NK-92 treated with Interleukin-12 subunit alpha and Interleukin-12 subunit beta, amount 100 ng/mL, for 24 hours (cell line): ENCODE measurements at places on chromosomes 2 and 18.

- no peak for DNase-seq
These were observed 281.3 kb downstream of the STK39 start for GRCh38 chr2:167965907-167966761.

GRCh38 chr18:67951137-67951536 is 434.6 kb upstream of the DSEL start:
- DNase-seq = no peak

DNA sequence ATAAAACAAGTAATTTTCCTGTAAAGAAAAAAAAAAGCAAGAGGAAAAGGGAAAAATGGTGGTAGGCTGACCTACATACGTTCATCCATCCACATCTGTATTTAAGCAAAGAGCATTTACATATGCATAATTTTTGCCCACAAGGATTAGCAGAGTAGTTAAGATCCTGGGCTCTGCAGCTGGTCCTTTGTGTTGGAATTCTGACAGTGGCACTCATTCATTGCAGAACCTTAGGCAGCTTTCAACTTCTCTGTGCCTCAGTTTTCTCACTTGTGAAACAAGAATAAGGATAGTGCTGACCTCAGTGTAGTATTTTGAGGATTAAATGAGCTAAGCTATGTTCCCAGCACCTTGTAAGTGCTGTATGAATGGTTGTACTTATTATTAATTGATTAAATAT is 211.3 kb downstream of the ARL4C start:
- no peak for DNase-seq

DNA sequence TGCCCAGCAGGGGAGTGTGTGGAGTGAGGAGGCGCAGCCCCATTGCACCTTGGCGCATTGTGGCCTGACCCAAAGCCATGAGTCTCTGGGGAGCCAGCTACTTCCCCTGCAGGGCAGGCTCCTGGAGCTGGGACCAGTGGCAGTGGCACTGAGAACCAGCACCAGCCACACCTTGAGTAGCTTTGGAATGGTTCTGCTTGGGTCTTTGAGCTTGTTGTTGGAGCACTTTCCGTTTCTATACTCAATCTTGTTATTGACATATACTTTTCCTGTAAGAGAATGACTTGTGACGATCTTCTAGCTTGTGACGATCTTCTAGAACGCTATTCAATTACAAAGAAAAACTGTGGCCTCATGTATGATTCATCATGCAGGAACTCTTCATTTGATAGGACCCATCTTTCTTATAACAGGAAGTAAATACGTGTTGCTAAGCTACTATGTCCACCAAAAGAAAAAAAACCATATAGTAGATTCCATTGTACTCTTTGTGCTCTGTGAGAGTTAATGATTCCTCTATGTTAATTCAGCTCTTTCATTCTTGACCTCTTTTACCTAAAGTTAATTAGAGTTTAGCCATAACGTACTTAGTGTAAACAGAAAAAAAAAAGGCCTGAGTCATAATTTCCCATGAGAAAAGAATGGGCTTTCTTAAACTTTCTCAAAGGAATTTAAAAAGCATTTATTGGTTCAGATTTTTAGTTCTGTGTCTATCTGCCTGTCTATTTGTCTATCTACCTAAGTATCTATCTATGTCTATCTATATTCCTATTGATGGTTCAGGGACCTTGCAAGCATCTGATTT is 113.1 kb downstream of the GATA6 start:
- DNase-seq = no peak

DNA sequence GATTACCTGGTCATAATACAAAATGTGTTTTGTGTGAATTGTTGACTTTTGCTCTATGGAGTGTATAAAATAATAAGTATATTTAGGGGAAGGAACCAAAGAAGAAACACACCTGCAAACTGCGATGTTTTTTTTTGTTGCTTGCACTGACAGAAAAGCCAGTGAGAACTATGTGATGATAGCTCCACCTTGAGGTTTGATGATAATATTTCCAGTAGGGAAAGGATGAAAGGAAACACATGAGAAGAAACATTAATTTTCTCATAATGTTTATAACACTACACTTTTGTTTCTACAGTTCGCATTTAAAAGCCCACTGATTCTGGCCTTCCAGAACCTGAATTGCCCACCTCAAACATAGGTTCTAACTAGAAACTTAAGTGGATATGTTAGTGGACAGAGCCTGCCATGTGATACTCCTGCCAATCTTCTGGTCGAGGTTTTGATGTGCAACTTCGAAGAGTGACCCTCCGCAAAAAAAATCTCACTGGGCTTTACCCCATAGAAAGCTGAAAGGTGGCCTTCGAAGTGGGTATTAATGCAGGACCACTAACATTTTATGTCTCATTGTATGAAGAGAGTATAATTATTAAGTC is 476.4 kb upstream of the SPHKAP start:
- DNase-seq = no peak

DNA sequence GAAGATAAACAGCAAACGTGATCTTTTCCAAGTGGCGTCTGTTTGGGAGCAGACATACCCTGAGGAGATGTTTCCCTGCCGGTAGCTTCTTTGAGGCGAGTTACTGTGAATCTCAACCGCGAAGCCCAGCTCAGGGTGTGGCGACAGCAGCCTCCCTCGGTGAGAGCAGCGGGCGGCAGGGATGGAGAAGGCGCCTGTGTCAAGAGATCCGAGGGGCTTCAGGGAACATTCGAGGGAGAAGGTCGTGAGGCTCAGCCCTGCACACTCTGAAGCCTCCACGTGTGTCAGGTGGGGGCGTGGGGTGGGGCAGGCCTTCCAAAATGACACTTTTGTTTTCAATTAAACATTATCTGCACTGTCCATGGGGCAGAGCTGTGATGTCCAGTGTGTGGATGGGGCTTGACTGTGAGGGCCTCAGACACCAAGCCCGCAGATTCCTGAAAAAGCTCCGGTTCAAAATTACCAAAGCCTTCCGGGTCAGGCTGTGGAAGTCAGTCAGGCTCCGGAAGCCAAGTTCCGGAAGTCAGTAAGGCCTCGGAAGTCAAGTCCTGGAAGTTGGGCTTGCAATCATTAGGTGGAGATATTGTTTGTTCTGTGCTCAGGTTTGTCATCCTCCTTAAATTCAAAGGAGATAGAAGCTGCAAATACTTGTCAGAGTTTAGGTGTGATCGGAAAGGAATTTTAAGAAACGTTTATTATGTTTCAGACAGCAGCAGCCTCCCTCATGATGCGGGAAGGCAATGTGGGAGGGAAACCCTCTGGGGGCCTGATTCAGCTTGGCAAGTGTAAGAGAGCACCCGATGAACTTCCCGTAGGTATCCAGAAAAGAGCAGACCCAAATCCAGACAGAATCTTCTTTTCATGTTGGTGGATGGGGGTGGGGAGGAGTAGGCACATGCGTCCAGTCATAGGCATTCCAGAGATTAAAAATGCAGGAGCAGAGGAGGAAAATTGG is 20.7 kb downstream of the SMIM21 start:
- no peak for DNase-seq

DNA sequence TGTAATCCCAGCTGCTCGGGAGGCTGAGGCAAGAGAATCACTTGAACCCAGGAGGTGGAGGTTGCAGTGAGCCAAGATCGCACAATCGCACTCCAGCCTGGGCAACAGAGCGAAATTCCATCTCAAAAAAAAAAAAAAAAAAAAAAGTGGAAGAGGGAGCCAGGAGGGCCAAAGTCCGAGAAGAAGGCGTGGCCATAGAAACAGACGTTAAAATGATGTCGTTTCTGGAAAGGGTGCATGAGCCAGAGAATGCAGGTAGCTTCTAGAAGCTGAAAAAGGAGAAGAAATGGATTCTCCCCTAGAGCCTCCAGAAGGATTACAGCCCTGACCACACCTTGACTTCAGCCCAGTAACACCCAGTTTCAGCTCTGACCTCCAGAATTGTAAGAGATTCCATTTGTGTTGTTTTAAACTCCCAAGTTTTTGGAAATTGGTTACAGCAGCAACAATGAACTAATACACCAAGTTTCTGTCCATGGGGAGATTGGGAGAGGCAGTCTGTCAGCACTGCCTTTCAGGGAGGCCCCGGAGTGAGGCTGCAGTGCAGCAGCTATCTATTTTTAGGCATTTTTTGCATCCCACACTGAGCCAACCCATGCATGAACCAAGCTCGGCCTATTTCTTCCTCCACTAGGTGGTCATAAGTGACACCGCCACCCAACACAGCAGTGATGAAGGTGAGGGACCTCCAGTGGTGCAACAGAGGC is 14.2 kb upstream of the TRAF3IP1 start:
- no peak for DNase-seq

GRCh38 chr2:3631851-3632659 is 25.9 kb upstream of the ALLC start:
- DNase-seq = no peak

DNA sequence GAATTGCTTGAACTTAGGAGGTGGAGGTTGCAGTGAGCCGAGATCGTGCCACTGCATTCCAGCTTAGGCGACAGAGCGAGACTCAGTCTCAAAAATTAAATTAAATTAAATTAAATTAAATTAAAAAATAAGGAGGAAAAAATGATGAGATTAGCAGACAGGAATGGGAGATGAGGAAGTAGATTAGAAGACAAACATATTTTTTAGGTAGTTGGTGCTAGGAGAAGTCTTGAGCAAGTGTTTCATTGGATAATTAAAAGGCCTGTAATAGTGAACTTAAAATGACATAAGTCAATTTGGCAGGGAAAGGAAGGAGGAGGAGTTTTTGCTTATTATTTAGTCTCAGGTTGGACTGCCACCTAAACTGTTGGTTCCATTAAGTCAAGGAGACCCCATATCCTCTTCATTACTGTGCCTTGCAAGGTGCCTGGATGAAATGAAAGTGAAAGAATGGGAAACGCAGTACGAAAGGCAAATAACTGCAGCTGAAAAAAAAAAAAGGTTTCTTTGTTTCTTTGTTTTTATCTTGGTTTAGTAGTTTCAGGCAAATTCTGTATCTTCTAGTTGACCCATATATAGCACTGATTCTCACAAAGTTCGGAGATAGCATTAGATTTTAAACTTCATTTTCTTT is 162.0 kb downstream of the SLC8A1 start:
- DNase-seq = no peak

- DNase-seq = no peak
These were observed 36.4 kb upstream of the ZCCHC2 start for GRCh38 chr18:62486290-62486964.

DNA sequence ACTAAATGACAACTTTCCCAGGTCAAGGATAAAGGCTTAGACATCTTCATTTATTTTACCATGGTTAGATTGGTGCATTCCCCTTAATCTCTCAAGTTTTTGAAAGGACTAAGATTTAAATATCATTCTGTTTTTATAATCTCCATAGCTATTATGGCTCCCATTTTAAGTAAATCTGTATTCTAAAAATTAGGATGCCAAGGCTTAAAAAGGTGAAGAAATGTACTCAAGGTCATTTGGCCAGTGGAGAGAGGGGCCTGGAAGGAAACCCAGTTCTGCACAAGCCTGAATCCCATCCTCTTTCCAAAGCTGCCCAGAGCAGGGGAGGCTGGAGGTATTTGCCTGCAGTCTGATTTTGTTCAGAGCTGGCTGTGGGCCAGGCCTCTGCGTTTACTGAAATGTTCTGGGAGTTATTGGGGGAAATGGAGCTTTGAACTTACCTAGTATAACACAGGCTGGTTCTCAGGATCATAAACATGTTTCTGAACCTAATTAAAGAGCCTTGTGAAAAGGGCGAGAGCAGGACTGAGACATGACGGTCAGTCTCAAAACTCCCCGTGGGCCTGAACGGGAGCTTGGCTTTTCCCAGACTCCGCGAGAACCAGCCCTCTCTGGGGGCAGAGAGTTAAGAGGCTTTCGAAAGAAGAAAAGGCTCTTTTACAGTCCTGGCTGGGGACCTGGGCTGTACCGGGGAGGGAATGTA is 85.6 kb downstream of the DDX1 start:
- DNase-seq = no peak

GRCh38 chr2:215609089-215610032 is 173.5 kb upstream of the FN1 start:
- no peak for DNase-seq

DNA sequence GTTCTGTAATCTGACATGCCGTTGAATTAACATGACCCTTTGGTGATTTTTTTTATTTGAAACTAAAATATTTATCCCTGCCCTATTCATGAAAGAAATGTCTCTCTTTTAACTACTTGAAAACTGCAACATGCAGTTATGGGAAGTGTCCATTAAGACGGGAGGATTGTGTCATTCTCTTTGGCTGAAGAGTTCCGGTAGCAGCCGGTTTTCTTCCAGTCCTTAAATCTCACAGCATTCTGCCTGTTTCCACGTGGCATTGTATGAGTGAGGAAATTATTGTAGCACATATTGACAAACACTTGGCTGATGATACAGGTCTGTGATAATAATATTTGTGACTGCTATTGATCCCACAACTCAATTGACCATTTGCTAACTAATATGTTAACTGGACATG is 509.6 kb upstream of the POU3F3 start:
- DNase-seq = no peak

DNA sequence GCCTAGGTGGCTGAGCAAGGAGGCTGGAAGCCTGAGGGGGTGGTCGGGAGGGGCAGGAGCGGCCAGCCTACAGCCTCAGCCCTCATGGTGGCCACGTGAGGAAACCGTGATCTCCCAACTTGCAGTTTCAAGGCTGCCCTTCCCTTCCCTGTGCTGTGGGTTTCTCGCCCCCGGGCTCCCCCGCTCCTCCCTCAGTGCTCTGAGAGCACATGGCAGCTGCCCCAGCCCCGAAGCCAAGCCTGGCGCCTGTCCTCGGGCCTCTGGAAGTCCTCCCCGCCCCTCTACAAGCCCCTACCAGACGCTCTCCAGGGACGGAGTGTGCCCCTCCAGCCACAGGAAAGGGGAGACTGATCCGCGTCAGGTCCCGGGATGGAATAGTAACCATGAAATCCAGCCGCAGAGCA is 586 bp upstream of the ANKRD23 start:
- no peak for DNase-seq

- DNase-seq = no peak
These were observed 4.8 kb downstream of the OTX1 start for GRCh38 chr2:63055226-63056106.

DNA sequence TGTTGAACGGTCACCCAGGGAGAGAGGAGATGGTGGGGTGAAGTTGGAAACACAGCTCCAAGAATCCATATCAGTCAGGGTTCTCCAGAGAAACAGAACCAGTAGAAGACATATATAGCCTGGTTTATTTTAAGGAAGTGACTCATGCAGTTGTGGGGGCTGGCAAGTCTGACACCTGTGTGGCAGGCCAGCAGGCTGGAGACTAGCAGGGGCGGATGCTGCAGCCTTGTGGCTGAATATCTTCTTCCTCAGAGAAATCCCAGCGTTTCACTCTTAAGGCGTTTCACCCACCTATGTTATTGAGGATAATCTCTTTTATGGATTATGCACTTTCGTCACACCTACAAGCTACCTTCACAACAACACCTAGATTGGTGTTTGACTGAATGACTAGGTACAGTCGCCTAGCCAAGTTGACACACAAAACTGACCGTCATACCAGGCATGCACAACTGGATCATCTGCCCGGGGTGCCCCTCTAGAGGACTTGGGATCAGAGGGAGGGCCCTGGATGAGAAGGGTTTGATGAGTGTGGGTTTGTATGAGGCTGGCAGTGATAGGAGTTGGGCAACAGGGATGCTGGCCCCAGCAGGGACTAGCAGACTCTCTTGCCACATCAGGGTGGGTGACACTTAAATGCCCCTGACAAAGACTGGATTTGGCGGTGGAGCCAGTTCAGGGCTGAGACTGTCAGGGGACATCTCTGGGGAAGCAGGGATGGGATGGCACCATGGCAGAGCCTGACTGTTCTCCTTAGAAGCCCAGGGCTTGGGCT is 23.4 kb downstream of the MROH2A start:
- DNase-seq = peak; percentile 68
